ENCODE measurements at places on chromosomes 12 and 14. TPM values are rescaled to one million over a fixed set of nuclear protein-coding genes. Genes with fewer than 3 reads are reported as not detected.

DNA sequence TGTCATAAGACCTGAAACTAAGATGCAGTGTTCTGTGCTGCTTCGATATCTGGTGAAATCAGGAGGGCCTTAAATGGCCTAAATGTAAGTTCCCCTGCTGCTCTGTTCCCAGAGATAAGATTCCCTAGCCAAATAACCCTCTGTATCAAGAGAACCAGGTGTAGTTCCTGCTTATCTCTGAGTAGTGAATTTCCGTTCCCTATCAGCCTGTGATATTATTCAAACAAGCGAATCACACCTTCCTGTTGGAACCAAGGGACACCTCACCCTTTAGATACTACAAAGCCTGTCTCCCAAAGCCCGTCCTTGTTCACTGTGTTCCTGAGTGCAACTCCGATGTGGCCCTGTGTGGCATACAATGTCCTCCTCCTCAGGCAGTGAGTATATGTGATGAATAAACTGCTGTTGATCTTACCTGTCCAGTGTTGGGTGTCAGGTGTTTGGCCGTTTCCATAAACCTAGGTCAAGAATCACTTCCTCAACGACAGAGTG lies 52.2 kb upstream of the COCH start:
- no peak for DNase-seq
- H3K4me1 ChIP-seq = no peaks in the 10 kb centered on the region
- H3K4me3 ChIP-seq = no peak overlapping the region
- H3K27ac ChIP-seq = no peak overlapping the region
- H3K36me3 ChIP-seq = no peaks in the 10 kb centered on the region
- no peaks in the 10 kb centered on the region for H3K27me3 ChIP-seq

FRMD6 gene
- polyA plus RNA-seq = 17.0 TPM

GRCh38 chr12:24479131-24479530 lies 469.8 kb downstream of the BCAT1 start:
- DNase-seq = no peak
- no peaks in the 10 kb centered on the region for H3K27me3 ChIP-seq
- H3K4me3 ChIP-seq = no peak overlapping the region
- no peak overlapping the region for H3K27ac ChIP-seq

DNA sequence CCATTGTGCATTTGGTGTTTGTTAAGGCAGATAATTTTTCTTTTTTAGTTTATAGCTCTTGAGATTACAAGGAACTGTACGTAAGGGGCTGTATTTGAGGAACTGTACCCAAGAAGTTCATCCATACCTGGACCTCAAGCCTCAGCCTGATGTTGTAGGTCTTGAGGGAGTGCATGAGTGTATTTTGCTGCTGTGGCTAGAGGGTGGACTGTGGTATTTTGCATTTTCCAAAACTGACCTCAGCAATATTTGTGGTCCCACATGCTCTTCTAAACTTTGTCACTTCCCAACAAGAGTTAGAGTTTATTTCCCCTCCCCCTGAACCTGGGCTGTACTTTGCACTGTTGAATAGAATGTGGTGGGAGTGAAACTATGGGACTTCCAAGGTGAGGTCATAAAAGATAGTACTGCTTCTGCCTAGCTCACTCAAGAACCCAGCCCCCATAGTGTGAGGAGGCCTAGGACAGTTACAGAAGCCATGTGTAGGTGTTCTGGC lies 42.2 kb upstream of the FBXO33 start:
- H3K27me3 ChIP-seq = no peaks in the 10 kb centered on the region
- DNase-seq = peak; percentile 44
- H3K27ac ChIP-seq = peak overlapping the region; percentile 35
- H3K36me3 ChIP-seq = no peaks in the 10 kb centered on the region
- H3K4me1 ChIP-seq = no peaks in the 10 kb centered on the region

DNA sequence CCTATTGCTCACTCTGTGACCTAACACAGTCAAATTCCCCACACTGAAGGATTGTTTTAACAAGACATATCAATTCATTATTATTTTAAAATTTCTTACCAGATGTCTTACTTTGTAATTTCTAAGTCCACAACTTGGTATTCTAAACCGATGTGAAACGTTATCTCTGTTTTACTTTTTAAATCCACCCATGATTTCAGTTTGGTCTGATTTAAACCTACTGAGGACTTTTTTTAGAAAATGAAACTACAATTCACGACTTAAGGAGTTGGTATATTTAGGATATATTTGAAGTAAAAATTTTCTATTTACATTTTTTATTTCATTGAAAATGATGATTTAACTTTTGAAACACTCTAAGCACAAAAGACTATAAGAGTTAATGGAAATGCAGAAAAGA lies 35.1 kb upstream of the GRIP1 start:
- H3K36me3 ChIP-seq = no peaks in the 10 kb centered on the region

GNS gene
- polyA plus RNA-seq = 88.0 TPM

DNA sequence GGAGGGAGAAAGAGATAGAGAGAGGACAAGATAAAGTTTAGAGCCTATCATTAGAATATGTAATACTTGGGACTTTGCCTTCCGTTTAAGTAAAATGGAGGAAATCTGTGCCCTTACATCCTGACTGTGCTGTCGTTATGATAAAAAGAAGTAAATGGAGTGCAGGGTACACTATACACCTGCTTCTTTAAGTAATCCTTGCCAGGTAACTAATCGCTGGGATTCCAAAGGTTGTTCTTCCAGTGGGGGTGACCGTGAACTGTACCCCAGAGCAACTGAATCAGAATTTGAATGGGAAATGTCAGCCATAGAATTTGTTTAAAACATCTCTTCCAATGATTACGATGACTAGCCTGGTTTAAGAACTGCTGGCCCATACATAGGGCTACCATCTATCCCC lies 126.1 kb upstream of the EEA1 start:
- H3K36me3 ChIP-seq = no peaks in the 10 kb centered on the region
- no peak for DNase-seq
- H3K27ac ChIP-seq = no peak overlapping the region
- H3K27me3 ChIP-seq = no peaks in the 10 kb centered on the region
- H3K4me3 ChIP-seq = no peak overlapping the region

DPY19L2 gene
- 4.9 TPM for polyA plus RNA-seq

GRCh38 chr12:80892597-80893445 lies 44.9 kb downstream of the LIN7A start:
- no peaks in the 10 kb centered on the region for H3K36me3 ChIP-seq
- DNase-seq = no peak
- no peaks in the 10 kb centered on the region for H3K27me3 ChIP-seq
- no peak overlapping the region for H3K4me3 ChIP-seq
- no peak overlapping the region for H3K27ac ChIP-seq

DNA sequence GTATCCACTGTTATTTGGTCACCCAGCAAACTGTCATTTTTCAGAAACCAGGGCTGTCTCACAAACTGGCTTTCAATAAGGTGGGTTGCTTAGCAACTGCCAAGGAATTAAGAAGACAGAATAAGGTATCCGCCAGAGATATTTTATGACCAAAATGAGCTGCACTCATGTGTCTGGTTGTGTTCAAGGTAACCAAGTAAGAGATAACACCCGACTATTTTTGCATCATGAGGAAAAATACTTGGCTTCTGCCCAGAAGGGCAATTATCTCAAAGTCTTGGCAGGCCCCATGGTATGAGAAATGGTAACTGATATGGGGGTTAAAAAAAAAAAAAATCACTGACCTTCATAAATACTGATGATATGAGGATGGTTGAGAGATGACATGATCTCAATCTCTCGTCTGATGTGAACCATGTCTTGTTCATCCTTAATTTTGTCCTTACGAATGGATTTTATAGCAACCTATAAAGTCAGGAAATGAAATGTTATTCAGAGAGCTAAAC lies 32.6 kb downstream of the NUAK1 start:
- H3K27me3 ChIP-seq = no peaks in the 10 kb centered on the region
- H3K27ac ChIP-seq = peak overlapping the region; percentile 85
- no peaks in the 10 kb centered on the region for H3K36me3 ChIP-seq
- H3K4me3 ChIP-seq = no peak overlapping the region

DNA sequence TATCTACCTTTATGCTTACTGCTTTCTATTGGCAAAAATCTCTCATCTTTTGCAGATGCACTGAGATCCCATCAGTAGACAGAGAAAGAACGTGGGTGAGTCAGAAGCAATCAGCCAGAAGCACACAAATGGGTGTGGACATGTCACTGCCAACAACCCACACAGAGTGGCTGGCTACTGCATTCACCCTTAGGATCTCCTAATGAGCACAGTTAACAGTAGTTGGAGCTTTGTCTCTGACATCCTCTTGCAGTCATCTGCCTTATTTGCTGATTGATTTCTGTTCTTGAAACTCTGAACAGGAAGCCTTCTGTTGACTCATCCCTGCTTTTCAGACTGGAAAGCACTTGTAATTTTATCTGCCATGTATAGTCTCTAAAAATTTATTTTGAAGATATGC lies 117.2 kb downstream of the RGS6 start:
- no peaks in the 10 kb centered on the region for H3K4me1 ChIP-seq
- no peak for DNase-seq
- no peaks in the 10 kb centered on the region for H3K36me3 ChIP-seq
- H3K27me3 ChIP-seq = peaks cover 13% of the 10 kb centered on the region
- no peak overlapping the region for H3K4me3 ChIP-seq

DNA sequence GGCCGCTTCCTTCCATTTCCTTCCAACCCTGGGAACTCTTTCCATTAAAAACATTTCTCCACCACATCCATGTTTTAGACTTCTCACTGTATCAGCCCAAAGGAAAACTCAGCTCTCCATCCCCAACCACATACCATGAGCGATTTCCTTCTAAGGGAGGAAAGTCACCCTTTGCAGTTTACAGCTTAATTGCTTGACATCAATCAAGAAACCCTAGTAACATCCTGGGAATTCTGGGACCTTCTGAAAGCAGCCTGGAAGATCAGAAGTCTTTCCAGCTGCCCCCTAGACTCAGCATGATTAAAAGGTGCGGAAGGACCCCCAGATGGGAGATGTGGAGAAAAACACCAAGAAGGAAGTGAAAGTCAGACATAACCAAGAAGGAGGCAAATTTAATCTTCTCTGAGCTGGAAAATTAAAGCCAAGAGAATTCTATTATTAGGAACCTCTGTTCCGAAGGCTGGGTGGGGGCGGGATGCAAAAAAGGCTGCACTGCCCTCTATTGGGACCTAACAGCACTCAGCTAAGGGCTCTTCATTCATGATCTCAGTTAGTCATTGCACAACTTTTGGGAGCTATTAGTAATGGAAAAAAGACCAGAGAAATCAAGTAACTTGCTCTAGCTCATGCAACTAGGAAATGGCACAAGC lies 73.3 kb upstream of the PLXNC1 start:
- H3K27ac ChIP-seq = no peak overlapping the region
- no peaks in the 10 kb centered on the region for H3K27me3 ChIP-seq
- H3K4me1 ChIP-seq = peaks cover 1% of the 10 kb centered on the region

DNA sequence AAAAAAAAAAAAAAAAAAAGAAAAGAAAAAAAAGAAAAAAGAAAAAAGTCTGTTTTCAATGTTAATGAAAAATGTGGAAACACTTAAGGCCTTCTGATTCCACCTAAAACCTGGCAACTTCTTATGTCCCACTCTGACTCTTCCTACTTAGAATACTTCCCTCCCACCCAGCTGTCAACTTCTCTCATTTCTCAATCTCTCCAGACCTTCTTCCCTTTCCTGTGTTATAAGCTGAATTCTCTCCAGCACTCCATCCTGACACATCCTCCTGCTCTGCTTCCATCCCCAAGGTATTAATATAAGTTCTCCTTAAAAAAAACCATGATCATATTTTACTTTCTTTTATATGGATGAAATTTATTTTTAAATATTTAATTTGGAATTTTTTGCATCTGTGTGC lies 20.3 kb upstream of the TMTC1 start:
- no peak overlapping the region for H3K27ac ChIP-seq
- no peaks in the 10 kb centered on the region for H3K27me3 ChIP-seq
- no peak overlapping the region for H3K4me3 ChIP-seq
- DNase-seq = no peak
- no peaks in the 10 kb centered on the region for H3K36me3 ChIP-seq
- H3K4me1 ChIP-seq = no peaks in the 10 kb centered on the region

- H3K4me3 ChIP-seq = peak overlapping the region; percentile 14
- peak overlapping the region; percentile 98 for H3K27ac ChIP-seq
- no peaks in the 10 kb centered on the region for H3K27me3 ChIP-seq
- no peak for DNase-seq
- peaks cover 59% of the 10 kb centered on the region for H3K4me1 ChIP-seq
Measured at GRCh38 chr12:47813511-47814196, 6.0 kb downstream of the HDAC7 start.
